ENCODE measurements at places on chromosomes 2 and 18.

DNA sequence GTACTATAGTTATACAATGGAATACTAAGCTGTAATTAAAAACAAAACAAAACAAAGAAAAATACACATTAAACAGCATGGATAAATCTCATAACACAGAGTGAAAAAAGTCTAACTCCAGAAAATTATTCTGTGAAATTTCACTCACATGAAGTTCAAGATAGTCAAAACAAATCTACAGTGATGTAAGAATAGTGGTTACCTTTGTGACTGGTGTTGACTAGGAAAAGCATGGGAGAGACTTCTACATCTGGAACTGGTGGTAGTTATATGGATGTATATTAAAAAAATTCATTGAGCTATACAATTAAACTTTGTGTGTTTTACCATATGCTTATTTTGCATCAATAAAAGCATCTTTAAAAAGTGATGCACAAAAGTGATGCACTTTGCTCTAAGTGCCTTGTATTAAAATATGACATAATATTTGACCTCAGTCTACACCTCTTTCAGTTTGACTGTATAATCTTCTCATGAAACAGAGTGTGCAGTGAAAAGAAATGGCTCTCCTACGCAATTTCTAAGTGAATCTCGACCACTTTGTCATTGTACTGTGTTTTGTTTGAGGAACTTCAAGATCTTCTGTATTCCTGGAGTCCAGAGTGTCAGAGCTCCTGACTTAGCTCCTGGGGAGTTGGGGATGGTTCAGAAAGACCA is 28.0 kb downstream of the STAT4 start:
- no peak for DNase-seq

GRCh38 chr2:30862054-30862651 is 54.9 kb upstream of the CAPN13 start:
- peak; percentile 27 for DNase-seq

DNA sequence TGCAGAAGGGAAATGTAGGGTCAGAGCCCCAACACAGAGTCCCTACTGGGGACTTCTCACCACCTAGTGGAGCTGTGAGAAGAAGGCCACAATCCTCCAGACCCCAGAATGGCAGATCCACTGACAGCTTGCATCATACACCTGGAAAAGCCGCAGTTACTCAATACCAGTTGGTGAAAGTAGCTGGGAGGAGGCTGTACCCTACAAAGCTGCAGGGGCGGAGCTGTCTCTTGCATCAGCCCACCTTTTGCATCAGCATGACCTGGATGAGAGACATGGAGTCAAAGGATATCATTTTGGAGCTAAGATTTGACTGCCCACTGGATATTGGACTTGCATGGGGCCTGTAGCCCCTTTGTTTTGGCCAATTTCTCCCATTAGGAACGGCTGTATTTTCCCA is 237.3 kb downstream of the CALCRL start:
- no peak for DNase-seq

DNA sequence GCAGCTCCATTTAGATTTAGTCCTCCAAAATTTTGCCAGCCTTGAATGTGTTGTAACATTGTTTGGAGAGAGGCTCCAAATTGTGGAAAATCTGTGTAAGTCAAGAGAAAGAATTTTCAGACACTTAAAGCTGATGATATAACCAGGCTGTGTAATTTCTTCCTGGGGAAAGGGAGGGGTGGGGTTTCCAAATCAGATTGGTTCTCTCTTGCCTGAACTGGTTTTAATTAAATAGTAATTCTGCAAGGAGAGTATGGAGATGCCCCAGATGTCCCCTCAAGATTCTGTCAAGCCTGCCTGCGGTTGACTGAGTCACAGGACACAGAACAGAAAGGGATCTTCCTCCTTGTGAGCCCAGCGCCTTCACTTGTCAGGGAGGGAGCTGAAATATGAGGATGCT is 54.5 kb downstream of the C18orf63 start:
- no peak for DNase-seq

- DNase-seq: no peak
These were observed 2.6 kb downstream of the CAB39 start for GRCh38 chr2:230715201-230715600.

DNA sequence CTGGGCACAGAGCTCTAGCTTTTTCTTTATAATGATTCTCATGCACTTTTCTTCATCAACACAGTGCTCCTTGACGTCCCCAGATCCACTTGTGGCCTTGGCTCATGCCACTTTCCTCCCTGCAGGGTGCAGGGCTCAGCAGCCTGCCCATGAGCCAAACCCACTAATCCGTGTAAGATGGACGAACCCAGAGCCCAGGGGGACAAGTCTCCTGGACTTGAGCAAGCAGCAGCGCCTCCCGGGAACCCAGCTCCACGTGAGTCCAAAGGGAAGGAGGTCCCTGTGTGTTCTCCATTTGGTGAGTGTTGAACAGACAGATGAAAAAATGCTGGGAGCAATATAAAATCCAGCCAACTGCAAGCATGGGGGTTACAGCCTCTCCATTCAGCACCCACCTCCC is 470.6 kb upstream of the HS6ST1 start:
- no peak for DNase-seq

- no peak for DNase-seq
These were observed 7.4 kb downstream of the IL1R2 start for GRCh38 chr2:101998896-101999789.

DNA sequence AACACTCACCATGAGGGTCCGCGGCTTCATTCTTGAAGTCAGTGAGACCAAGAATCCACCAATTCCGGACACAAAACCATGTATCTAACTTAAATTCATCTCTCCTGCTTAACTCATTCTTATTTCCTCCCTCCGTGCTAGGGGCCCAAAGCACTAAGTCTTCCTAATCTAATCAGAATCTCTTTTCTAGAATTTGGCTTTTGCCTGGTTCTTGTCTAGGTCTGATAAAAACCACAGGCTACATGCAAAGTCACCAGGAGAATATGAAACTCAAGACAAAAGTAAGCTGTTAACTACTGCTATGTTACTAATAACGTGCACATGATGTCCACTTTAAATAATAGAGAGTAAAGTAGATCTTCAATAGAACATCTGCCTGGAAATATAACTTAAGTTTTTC is 69.9 kb downstream of the TRIP12 start:
- DNase-seq: no peak

DNA sequence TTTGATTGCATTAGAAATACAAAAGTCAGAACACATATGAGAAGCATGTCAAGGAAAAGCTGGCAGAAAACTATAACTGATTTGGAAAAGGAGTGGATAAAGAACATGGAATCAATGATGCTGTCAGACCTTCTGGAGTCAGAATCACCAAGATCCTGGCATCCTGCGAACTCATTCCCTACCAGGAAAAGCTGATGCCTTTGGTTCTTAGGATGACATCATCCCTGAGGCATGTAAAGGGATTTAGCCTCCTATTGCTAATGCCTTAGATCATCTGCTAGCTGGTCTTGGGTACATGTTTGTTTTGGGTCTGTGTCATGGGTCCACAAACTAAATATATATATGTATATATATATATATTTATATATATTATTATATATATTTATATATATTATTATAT is 680.7 kb downstream of the EPHA4 start:
- DNase-seq: no peak

- no peak for DNase-seq
These were observed 332.8 kb downstream of the TXNL1 start for GRCh38 chr18:56305583-56305982.

DNA sequence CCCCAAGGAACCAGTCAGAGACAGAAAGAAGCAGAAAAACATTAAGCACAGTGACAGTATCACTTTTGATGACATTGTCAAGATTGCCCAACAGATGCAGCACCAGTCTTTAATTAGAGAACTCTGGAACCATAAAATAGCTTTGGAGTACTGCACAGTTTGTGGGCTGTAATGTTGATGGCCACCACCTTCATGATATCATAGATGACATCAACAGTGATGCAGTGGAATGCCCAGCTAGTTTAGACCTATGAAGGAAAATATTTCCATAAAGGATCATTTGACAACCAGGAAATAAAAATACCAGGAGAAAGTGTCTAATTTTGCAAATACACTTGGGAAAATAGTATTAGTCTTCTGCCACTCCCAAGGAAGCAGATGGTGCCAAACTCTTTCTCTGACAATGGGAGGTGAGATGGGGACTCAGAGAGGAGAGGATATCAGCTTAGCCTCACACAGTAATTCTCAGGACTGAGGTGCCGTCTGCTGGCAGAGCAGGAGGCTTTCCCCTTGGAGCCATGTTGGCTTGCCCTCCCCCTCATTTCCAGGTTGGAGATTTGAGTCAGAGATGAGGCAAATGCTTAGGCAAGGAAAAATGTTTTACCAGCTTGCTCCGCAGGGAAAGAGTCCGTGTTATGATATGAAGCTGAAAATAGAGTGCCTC is 107.5 kb upstream of the CELF4 start:
- no peak for DNase-seq

- no peak for DNase-seq
These were observed 463.7 kb downstream of the CDH2 start for GRCh38 chr18:27713037-27713737.
